ENCODE measurements at places on chromosomes 2 and 18. TPM values are rescaled to one million over a fixed set of nuclear protein-coding genes. Genes with fewer than 3 reads are reported as not detected.
A peak's percentile ranks its signal among the peaks of the same experiment; 100 is the strongest.

- no peak for DNase-seq
These were observed 93.6 kb downstream of the DNER start for GRCh38 chr2:229620759-229621158.

DNA sequence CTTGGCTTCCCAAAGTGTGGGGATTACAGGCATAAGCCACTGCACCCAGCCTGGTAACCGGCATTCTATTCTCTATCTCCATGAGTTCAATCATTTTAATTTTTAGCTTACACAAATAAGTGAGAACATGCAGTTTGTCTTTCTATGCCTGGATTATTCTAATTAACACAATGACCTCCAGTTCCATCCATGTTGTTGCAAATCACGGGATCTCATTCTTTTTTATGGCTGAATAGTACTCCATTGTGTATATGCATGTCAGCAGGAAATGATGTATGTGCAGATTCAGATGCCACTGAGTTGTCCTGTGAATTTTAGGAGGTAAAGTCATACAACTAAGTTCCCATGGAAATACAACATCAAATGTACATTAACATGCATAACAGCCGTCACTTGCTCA, 24.7 kb upstream of the AMMECR1L start:
- no peak for DNase-seq

- no peak for DNase-seq
These were observed 171.9 kb downstream of the LTBP1 start for GRCh38 chr2:33118651-33119050.

The RGPD4 gene
- total RNA-seq, result 0.05 TPM

DNA sequence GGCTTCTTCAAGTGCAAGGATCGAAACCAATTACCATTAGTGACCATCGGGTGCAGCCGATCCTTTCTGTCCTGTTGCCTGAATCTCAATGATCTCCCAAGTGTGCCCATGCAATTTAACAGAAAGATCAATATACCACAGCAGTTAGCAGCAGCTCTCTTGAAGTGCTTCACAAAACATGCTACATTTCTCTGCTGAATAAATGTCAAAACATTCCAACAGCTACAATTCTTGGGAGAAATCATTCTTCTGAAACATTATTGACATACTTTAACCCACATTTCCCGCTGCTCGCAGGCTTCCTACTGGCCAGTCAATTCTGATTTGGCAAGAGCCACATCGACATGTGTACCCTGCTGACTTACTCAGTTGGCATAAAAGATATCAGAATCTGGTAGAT, 907.7 kb downstream of the TMEM182 start:
- DNase-seq, result no peak

The CAPN14 gene
- total RNA-seq, result 0.35 TPM

The EFEMP1 gene
- total RNA-seq, result 75.9 TPM

The OR6B2 gene
- not detected for total RNA-seq

DNA sequence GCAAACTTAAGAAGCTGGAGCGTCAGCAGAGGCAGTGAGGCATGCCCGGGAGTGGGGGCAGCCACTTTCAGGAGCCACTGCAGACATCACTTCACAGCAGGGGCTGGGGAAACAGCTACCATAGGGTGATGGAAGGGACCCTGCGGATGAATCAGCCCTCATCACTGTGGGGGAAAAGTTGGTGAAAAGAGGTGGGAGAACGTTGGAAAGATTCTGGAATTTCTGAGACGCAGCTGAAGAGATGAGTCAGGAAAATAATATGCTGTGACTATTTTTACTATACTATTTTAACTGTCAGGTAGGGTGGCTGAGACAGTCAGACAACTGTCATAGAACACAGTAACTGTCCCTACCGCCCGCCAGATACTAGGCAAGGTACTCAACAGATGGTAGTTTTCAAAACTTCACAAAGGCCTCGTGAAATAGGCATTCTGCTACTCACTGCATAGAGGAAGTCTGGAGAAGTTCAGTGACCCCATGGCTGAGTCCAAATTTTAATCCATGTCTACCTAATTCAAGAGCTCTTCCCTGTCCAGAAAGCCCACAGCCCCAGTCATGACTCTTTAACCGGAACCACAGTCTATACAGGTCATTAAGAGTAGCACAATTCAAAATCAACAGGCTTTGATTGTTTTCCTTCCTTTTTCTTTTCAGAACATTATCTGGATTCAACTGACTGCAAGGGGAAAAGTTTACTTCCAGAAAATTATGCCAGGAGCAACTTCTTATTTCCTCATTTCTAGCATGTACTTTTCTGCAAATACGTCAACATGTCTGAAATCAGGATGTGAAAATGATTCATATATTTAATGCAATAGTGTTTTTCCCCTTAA, 39.3 kb upstream of the EPB41L3 start:
- no peak for DNase-seq

GRCh38 chr2:127094509-127095366, 12.2 kb downstream of the BIN1 start:
- peak; percentile 83 for DNase-seq

DNA sequence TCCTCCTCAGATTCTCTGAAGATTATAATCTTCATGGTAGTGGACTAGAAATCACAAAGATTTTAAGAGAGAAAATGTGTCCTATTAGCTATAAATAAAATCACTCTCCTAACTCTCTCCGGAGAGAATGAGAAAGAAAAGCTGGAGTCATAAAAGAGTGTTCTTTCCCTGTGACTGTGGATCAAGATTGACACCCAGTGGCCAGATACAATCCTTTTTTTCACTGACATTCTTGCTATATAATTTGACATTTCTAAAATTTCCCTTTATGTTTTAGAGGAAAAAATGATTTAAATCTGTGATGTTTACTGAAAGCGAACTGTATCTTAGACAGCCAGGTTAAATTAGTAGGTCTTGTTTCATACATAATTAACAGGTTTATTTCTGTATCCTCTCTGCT, 35.4 kb upstream of the LRP2 start:
- no peak for DNase-seq

The SH3BP4 gene
- 9.3 TPM for total RNA-seq

The RBKS gene
- total RNA-seq, result 4.0 TPM

DNA sequence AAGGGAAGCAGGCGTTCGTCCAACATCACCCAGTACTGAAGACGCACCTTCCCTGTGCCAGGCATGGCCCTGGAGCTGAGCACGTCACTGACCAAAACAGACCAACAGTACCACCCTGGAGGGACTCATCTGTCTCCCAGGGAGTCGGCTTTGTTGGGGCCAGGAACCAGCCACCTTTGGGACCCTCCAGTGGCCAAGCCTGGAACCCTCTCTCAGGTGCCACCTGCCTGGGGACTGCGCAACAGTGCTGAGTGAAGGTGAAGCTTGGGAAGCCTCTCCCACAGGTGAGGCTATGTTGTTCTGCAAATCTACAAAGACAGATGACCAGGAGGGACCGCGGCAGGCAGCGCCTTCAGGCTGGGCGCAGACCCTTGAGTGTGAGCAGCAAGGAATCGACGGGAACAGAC, 91.4 kb upstream of the OTOS start:
- no peak for DNase-seq

- no peak for DNase-seq
These were observed 50.5 kb upstream of the HPCAL1 start for GRCh38 chr2:10252224-10252623.

The ALK gene
- 0.08 TPM for total RNA-seq

The GALNT13 gene
- not detected for total RNA-seq
